Endodermal cell (in vitro differentiated cells): ENCODE measurements at places on chromosomes 13 and 19.

DNA sequence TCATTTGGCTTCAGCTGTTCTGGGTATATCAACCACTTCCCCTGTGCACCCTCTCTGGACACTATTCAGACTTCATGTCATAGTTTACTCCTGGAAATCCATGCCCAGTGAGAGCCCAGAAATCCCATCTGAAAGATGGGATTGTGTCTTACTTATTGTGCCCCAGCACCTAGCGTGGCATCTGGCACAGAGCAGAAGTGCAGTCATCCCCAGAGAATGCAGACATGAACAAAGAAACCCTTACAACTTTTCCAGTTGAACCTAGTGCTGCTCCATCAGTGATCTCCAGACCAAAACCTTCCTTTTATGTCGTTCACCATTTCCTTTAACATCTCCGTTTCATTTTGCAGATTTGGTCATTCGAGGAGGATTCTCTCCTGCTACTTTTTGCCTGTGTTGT lies 60.6 kb downstream of the MBNL2 start:
- DNase-seq = no peak

DNA sequence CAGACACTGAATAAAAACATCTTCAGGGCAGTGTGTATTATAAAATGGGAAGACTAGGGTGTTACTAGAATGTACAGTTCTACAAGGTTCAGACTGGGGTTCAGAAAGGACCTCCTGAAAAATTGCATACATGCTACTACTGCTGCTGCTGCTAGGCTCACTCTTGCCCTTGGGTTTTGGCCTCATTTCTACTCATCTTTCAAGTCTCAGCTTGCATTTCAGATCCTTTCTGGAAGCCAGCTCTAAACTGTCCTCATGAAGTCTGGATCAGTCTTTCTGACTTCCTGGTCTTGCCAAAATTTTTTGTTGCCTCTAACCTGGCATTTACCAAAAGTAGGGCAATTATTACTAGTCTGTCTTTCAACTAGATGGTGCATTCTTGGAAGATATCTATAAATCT lies 393.3 kb downstream of the DIAPH3 start:
- no peak for DNase-seq

DNA sequence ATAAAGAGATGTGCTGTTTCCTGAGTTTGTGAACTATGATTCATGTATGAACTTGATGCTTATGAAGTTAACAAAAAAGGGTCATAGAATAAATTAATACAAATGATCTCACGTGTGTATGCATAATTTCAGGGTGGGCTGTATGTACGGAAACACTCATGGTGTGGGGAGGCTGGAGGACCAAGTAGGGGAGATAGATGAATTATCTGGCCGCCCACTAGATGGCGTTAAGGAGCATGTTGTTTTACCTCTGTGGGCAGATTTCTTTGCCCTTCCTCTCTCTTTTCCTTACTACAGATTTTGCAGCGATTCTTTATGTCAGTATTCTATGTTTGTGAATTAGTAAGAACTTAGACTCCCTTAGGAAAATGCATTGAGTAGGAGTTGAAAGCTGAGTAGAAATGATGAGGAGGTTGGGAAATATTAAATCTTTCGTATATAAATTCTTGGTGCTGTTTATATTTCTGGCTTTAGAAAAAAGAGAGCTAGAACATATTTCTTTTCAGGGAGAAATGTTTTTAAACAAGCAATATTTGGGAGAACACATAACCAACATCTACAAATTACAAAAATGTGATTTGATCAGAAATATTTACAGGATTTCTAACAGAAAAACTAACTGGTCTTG lies 47.4 kb upstream of the TMTC4 start:
- DNase-seq = peak; percentile 83

- DNase-seq = peak; percentile 50
Observed at GRCh38 chr13:19587635-19588300, 26.4 kb upstream of the TPTE2 start.

GRCh38 chr19:19520989-19521388 lies 5.0 kb downstream of the NDUFA13 start:
- DNase-seq = no peak

- no peak for DNase-seq
Observed at GRCh38 chr19:19343762-19344161, 23.1 kb downstream of the MAU2 start.

GRCh38 chr19:55240713-55241020 lies 12.1 kb upstream of the TMEM86B start:
- no peak for DNase-seq

DNA sequence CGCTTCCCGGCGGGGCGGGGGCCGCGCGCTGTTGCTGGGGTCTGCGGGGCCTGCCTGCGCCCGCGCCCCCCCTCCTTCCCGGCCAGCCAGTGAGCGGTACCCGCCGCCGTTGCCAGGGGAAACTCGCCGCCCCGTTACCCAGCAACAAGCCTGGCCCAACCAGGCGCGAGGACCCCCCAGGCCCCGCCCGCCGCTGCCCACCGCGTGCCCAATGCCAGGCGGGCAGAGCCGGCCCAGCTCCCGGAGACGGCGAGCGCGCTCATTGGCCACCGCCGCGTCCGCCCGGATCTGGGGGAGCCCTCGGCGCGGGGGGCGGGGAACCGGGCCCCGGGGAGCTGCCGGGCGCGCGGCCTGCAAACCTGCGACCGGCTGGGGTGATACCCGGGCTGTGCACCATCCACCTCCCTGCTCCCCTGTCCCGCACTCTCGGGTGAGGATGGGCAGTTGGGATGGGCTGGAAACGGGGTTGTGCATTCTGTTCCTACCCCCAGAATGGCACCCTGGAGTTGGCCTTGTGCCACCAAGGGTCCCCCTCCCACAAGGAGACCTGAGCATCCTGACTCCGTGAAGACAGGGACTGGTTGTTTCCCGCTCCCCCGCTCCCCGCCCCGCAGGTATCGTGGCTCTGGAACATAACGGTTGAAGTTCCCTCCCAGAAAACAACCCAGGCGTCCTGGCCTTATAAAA lies 8.8 kb upstream of the BBC3 start:
- peak; percentile 87 for DNase-seq

- no peak for DNase-seq
Observed at GRCh38 chr13:21825186-21825585, 154.3 kb downstream of the FGF9 start.

- DNase-seq = peak; percentile 95
Observed at GRCh38 chr13:110644892-110645521, 29.7 kb downstream of the NAXD start.
